Stomach (tissue), 19 donors: ENCODE measurements at places on chromosomes 7 and 10. TPM values are rescaled to one million over a fixed set of nuclear protein-coding genes. Genes with fewer than 3 reads are reported as not detected.
A peak's percentile ranks its signal among the peaks of the same experiment; 100 is the strongest.

- no peak for DNase-seq
Observed at GRCh38 chr10:133185916-133186315, 25.9 kb downstream of the KNDC1 start.

GRCh38 chr7:151051108-151051507, 2.8 kb downstream of the ASIC3 start:
- DNase-seq, result peak; percentile 93

MOGAT3 gene
- total RNA-seq, result not detected

HMX3 gene
- total RNA-seq, result not detected

MINDY4 gene
- total RNA-seq, result 6.4 TPM
